ENCODE measurements at places on chromosomes 5 and 9.

- no peak for DNase-seq
These were observed 84.2 kb downstream of the YIPF5 start for GRCh38 chr5:144086295-144086694.

DNA sequence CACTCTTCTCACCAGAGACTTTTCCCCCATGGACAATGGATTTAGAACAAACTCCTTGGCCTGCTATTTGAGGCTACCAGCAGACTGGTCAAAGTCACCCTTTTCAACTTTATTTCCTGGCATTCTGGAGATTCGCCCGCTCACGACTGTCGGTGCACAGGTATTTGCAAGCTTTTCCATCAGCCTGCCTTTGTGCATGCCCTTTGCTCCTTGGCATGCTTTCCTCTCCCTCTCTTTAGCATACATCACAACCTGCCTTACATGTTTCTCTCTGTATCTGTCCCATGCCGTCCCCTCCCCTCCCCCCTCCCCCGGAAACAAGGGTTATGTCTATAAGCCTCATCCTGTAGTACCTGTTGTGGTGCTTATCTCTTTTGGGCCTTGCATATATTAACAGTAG lies 257.1 kb downstream of the AOPEP start:
- no peak for DNase-seq

DNA sequence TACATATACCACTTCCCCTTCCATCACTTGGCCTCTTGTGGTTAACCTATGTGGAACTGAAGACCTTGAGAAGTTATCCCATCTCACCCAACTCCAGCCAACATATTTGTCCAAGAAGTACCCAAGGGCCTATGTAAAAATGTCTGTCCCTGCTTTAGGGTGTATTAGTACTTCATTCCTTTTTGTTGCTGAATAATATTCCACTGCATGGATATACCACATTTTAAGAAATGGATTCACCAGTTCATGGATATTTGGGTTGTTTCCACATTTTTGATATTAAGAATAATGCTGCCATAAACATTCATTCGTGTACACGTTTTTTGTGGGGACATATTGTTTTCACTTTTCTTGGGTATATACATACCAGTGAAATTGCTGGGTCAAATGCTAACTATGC lies 28.6 kb downstream of the IDNK start:
- no peak for DNase-seq

- no peak for DNase-seq
These were observed 34.7 kb downstream of the RNF145 start for GRCh38 chr5:159174511-159175168.

- DNase-seq: no peak
These were observed 119.2 kb downstream of the DAB2IP start for GRCh38 chr9:121770415-121771273.

- no peak for DNase-seq
These were observed 2.3 kb downstream of the SMIM3 start for GRCh38 chr5:150780816-150781221.

All from CD4-positive, alpha-beta T cell treated with Interferon gamma for 1 hour (primary cell).